ENCODE measurements at places on chromosomes 1 and 21.

DNA sequence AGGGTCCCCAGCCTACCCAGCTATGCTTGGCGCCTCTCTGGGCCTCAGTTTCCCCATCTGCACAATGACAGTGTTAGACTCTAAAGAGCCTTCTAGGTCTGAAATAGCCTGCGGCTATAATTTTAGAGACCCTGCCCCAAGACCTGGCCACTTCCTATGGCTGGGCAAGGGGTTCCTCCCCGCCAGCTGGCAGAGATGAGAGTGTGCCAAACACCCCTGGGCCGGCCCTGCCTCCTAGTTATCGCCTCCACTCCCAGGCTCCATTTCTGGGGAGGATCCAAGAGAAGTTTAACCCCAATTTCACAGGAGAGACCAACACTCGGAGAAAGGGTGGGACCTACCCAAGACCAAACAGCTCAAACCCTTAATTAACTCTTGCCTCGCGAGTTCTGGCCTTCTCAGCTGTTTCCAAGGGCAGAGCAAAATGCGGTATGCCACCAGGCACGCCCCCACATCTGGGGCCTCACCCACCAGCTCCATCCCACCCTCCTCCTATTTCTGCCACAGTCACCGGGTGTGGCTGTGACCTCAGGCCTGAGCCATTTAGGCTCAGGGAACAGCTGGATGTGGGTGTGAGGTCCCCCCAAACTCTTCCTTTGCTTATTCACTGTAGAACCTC, 35.7 kb downstream of the TTC39A start:
- no peak for DNase-seq

DNA sequence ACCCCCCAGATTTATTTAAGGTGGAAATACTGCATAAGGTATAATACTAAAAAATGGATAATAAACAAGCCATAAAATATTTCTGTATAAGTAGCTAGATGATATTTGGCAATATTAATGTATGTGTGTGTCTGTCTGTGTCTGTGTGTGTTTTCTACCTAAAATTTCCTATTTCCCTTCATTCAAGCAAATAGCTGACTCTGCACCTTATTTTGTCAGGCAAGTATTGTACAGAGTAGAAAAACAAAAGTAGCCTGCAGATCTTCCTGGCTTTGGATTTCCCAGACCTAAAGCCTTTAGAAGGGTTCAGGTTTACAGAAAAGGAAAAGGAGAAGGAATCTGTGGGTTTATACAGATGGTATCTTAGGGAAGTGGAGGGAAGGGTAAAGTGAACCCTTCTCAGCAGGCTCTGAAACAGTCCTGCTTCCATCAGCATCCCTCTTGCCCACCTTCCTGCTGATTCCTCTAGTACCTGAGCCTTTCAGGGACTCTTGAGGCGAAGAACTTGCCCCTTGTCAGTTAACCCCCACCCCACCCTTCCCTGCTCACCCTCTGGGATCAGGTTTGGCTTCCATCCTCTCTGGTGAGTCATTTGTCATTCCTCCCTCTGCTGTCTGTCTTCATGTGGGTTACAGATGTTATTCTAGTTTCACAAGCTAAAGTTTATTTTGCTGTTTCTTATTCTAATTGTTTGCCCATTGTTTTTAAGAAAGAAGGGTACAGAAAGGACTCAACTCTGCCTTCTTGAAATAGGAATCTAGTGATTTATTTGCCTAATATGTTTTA, 21.7 kb upstream of the RGS16 start:
- DNase-seq: no peak

GRCh38 chr1:54870869-54871268, 16.1 kb downstream of the DHCR24 start:
- no peak for DNase-seq

GRCh38 chr1:201377611-201378092, at the start of gene TNNT2:
TSS of gene TNNT2 (minus strand) at chr1:201377680. CDS start at chr1:201373254, 4,426 bp downstream.
- DNase-seq: no peak

GRCh38 chr1:184471686-184472085, 84.9 kb downstream of the C1orf21 start:
- DNase-seq: no peak

Data from activated T-cell treated with anti-CD3 and anti-CD28 coated beads for 48 hours (primary cell).